ENCODE measurements at places on chromosomes 12 and 14.

GRCh38 chr14:74504412-74504811 is 10.8 kb downstream of the ISCA2 start:
- DNase-seq, result no peak

DNA sequence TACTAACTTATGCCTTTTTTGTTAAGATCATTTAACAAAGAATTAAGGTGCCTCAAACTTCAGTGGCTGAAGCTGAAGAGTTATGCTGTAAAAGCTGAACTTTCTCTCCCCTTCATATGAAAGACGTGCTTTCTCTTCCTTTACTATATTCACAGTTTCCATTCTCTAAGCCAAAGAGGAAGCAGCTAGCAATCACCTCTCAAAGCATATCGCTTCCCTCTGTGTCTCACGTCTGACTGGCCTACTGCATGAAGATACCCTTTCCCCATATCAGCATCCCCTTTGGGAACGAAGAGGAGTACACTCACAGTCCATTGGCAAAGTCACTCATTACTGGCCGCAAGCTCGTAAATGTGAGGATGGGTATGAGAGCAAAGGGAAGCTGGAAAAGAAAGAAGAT is 34.9 kb downstream of the SLC11A2 start:
- no peak for DNase-seq

- no peak for DNase-seq
These were observed 56.8 kb upstream of the LRRK2 start for GRCh38 chr12:40168001-40168400.

GRCh38 chr12:31729705-31730104 is 884 bp upstream of the AMN1 start:
- no peak for DNase-seq

DNA sequence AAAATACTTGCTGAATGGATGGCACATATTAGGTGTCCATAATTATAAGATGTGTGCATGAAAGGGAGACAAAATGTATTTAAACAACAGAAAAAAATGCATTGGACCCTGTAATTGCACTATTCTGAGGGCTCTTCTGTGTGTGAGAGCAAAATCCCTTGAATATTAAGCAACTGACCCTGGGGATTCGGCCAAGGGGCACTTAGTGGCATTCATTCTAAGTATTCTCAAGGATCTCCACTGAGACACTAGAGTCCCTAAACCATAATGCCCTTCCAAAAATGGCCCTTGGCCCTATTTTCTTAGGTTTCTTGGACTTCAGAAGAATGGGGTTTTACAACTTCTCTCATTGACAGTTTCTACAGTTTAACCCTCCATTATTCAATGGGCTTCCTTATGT is 388.6 kb downstream of the GLT1D1 start:
- DNase-seq, result no peak

DNA sequence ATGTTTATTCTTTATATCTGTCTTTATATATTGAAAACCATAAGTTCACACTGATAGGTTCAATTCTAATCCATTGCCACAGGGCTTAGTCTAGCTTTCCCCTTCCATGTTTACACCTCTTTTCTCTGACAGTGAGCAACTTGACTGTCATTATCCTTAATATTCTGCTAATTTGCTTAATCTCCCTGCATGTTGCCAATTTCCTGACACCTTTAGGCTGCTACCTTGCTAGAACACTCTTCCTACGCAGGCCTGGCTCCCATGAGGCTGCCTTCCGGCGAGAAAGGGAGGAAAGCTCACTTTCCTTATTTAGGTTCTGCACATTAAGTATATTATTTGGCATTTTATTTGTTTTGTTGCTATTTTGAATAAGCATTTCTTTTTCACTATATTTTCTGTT is 12.8 kb upstream of the FRS2 start:
- no peak for DNase-seq

GRCh38 chr14:64942531-64943111 is at the start of gene GPX2:
Gene GPX2, minus strand, starts transcription at chr14:64942745. Its CDS starts 19 bp downstream, at chr14:64942726.
- DNase-seq, result no peak

DNA sequence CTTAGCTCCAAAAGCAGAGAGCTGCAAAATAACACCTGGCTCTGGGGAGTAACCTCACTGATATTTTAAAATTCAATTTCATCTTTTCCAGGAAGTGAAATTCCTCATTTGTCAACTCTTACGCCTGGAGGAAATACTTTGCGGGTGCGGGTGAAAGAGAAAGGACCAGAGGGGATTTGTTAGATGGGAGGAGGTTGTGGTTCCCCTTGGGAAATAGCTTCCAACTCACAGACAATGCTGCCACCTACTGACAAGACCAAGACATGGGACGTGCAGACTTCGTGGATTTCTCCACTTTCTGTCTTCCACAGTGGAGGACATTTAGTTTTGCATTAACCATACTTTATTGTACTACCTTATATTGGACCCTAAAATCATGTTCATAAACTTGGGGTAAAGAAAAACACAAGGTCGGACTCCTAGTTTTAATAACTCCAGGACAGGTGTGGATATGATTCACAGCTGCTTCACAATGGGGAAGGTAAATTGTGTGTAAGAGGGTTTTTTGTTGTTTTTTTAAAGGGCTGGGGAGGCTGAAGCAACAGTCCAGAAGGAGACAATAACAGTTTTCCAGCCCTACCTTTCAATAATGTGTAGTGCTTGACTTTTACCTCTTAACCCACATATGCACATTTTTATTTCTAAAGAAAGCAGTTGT is 10.8 kb downstream of the FBXL14 start:
- DNase-seq, result no peak

DNA sequence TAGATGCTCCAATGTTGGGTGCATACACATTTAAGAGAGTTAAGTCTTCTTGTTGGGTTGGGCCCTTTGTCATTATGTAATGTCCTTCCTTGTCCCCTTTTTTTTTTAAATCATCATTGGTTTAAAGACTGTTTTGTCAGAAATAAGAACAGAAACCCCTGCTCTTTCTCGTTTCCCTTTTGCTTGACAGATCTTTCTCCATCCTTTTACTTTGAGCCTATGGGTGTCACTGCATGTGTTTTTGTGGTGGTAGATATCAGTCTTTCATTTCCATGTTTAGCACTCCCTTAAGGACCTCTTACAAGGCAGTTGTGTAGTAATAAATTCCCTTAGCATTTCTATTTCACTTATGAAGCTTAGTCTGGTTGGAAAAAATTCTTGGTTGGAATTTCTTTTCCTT is 47.4 kb downstream of the RTN1 start:
- DNase-seq, result no peak

- DNase-seq, result no peak
These were observed 130.2 kb downstream of the TSHR start for GRCh38 chr14:81085596-81085995.

- DNase-seq, result no peak
These were observed 3.2 kb downstream of the PTGES3 start for GRCh38 chr12:56684745-56685359.

- DNase-seq, result no peak
These were observed 12.1 kb downstream of the TCL1A start for GRCh38 chr14:95701846-95702221.

DNA sequence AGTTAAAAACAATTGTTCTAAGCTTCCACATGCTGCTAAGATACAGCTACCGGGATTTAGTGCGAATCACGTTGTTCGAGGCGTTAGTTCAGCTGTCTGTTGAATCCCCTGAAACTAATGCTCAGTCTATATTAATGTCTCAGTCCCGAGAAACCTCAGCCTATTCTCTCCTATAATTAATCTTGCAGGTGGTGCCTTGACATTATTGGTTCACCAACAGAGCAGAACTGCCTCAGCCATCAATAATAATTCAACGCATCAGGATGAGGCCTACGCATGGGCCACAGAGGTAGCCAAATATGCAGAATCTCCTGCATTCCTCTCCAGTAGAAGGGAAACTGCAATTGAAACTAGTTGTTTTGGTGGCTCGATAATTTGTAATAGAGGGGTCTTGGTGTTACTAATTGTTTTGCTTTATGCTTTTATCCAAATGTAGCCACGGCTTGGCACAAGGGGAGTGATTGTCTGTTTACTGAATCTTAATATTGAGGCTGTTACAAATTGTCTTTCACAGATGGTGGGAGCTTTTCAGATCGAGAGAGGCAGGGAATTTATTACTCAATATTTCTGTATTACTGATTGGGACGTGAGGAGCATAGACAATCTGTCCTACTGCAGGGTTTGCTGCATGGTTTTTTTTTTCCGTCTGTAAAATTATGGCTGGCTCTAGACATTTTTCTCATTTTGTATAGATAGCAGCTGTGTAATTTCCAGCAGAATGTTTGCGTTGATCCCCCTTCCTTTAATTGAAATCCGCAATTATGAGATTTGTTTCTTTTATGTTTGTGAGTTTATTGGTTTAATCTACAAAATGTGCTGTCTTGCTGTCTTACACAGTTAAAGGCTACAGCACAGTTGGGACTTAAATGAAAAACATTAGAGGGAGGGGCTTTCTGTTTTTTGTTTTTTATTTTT is 1036.5 kb upstream of the NOVA1 start:
- no peak for DNase-seq

GRCh38 chr12:38813923-38814322 is 91.5 kb downstream of the CPNE8 start:
- no peak for DNase-seq

DNA sequence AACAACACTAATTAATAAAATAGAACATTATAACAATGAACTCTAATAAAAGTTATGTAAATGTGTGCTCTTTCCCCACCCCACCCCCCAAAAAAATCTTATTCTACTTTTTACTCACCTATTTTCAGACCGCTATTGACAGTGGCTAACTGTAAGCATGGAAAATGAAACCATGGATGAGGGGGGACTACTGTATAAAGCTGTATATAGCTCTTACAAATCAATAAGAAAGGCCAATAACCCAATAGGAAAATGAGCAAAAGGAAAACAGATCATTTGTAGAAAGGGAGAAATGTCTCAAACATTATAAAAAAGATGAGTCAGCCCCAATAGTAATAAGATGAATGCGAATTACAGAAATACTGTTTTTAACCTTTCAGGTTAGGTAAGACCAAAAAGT is 27.4 kb downstream of the YEATS4 start:
- no peak for DNase-seq

DNA sequence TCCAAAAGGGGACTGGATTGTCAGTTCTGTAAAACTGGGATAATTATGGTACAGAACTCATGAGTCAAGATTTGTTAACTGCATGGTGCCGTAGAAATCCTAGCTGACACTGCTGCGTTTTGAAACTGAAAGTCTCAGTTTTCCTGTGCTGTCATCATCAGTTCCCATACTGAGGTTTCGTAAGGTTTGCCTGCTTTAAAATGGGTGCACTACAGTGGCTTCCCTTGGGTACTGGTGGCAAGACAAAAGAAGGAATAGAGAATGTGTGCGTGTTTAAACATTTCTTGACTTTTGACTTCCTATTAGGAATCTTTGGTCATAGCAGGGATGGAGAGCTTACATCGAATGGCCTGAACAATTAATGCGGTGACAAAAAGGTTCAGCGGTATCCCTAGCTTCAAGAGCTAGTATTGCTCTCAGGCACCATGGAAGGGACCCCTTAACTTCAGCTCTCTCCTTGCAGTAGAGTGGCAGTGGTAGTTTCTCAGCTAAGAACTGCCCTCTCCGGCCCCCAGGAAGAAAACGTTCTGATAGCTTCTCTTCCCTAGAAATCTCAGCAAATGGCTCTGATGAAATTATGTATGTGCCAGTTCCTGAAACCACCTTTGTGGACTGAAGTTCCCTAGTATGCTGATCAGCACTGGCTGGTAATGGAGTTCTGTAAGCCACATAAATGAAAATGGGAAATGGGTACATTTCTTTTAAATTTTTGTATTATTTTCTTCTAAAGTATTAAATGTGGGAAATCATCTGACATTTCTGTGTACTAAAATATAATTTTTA is 28.9 kb downstream of the ANO6 start:
- DNase-seq, result no peak

DNA sequence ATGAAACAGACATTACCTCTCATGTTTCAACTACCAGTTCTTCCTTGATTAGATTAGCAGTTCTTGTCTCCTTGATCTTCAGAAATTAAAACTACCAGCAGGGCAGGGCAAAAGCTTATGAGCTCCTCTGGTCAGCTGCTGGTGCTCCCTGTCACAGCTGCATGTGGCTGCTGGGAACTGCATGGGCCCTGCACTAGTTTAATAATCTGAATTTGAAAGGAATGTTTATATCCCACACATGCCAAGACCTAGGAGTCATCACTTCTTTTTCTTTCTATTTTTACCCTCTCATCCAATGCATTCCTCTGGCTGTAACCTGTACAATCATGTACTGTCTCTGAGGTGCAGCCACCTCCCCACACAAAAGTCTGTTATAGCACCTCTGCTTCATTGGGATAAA is 73.9 kb downstream of the ARMH4 start:
- no peak for DNase-seq

GRCh38 chr12:89552376-89552775 is 26.5 kb upstream of the POC1B start:
- no peak for DNase-seq

DNA sequence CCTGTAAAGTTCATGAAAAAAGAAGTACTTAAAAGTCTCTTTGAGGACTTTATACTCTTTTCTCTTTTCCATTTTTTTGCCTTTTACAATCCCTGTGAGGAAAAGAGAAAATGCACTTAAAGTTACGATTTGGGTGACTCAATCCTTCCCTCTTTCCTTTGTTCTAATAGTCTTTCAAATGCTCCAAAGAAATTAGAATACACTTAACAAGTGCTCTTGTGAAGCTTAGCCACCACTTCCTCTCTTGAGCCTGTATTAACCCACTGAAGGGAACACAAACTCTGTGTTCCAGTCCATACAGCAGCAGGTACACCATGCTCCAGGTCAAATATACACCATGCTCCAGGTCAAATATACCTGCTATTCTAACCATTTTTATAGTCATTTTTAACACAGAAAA is 581.1 kb upstream of the MGAT4C start:
- DNase-seq, result no peak

- no peak for DNase-seq
These were observed 482.2 kb downstream of the SLC16A7 start for GRCh38 chr12:60078026-60078425.

DNA sequence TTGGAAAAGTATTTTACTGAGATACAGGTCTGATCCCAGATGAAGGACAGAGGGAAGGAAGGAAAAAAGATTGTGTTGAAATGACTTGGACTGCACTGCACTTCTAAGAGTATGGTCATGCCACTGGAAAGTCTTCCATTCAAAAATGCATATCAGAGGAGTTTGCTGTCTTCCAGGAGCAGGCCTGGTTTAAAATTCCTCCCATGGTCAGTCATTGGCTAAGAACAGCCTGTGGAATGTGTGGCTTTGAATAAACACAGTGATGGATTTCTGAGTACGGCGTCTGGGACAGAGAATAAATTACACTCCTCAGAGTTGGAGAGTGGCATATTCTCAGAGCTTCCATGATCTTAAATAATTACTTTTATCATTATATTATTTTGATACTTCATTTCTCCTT is 245.8 kb upstream of the PDZRN4 start:
- no peak for DNase-seq

- no peak for DNase-seq
These were observed at the start of gene STAB2 for GRCh38 chr12:103586791-103587370. Gene STAB2, plus strand, starts transcription at chr12:103587273. Its CDS starts 204 bp downstream, at chr12:103587477.
